Stimulated activated CD8-positive, alpha-beta memory T cell treated with anti-CD3 and anti-CD28 coated beads, Interleukin-4, amount 100 ng/mL, for 24 hours (primary cell): ENCODE measurements at places on chromosomes 13 and 19.

GRCh38 chr13:67285611-67286010, 55.5 kb upstream of the PCDH9 start:
- DNase-seq, result no peak

DNA sequence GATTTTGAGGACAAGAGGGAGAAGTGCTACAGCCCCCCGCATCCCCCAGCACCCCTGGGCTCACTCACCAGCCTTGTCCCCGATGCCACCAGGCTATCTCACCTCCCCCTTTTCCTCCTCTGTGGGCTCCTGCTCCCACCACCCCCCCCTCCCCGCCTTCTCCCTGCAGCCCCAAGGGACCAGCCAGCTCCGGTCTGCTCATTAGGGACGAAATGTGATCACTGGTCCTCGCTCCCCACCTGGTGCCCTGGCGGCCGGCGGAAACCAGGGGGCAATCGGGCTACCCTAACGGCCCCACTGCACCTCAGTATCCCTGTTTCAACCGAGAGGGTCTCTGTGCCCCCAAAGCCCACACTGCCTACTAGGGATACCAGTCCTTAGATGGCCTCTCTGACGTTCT, 2.7 kb downstream of the GPR4 start:
- no peak for DNase-seq

DNA sequence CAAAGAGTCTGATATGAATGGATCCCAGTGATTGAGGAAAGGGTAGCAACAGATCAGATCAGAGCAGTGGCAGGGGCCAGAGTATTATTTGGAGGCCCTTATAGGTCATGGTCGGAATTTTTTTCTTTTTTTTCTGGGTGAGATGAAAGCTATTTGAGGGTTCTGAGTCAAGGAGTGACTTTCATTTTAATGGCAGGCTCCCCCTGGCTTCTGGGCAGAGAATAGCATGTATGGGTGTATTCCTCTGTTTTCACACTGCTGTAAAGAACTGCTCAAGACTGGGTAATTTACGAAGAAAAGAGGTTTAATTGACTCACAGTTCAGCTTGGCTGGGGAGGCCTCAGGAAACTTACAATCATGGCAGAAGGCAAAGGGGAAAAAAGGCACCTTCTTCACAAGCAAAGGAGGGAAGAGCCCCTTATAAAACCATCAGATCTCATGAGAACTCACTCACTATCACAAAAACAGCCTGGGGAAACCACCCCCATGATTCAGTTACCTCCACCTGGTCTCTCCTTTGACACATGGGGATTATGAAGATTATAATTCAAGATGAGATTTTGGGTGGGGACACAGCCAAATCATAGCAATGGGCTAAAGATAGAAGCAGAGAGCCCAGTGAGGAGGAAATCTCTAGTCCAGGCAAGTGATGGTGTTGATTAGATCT, 3.0 kb upstream of the SLC6A16 start:
- no peak for DNase-seq

GRCh38 chr13:111458739-111459138, 138.3 kb downstream of the TEX29 start:
- no peak for DNase-seq

- no peak for DNase-seq
Observed at GRCh38 chr19:44998025-44998424, 3.2 kb upstream of the RELB start.

DNA sequence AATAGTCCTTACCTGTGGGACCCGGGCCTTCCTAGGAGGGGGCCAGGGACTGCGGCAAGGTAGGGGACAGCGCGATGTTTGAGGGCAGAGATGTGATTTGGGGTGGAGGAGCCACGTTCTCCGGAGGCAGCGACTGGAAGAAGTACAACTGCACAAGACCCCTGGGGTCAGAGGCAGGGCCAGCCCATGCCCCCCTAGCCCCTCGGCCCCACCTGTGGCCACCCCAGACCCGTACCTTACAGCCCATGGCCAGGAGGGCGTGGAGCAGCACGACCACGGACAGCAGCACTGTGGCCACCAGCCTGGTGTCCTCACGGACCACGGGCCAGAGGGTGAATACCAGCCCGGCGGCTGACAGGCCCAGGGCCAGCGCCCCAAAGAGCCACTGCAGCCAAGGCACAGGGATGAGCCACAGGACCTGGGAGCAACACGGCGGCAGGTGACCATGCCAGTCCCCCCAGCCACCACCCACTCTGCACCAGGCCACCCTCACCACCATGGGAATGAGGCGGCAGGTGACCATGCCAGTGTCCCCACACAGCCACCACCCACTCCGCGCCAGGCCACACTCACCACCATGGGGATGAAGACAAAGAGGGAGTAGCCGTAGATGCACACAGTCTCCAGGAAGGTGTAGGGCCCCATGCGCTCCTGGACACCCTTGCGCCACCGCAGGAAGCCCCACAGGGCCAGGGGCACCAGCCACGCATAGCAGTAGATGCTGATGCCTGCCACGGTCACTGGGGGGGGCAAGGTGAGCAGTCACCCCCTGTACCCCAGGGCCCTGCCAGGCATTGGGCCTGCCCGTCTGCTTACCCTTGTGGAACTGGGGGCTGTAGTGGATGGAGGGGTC, 5.0 kb downstream of the YIPF2 start:
- no peak for DNase-seq

DNA sequence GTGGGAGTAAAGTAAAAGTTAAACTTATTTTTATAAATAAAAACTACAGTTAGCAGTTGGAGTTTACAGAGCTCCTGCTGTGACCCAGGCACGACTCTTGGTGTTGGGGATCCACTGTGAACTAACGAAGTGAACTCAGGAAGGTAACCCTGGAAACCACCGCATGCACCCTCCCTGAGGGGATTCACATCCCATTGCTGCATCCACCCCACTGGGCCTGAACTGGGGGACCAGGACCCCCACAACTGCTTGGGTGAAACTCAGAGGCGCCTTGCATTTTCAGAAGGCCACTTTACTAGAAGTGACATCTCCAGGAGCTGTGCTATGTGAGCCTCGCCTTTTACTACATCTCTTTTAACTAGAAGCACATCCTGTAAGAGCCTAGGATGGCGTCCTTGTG, 166.4 kb downstream of the TEX29 start:
- no peak for DNase-seq

GRCh38 chr13:103903790-103904189, 837.6 kb upstream of the SLC10A2 start:
- no peak for DNase-seq

DNA sequence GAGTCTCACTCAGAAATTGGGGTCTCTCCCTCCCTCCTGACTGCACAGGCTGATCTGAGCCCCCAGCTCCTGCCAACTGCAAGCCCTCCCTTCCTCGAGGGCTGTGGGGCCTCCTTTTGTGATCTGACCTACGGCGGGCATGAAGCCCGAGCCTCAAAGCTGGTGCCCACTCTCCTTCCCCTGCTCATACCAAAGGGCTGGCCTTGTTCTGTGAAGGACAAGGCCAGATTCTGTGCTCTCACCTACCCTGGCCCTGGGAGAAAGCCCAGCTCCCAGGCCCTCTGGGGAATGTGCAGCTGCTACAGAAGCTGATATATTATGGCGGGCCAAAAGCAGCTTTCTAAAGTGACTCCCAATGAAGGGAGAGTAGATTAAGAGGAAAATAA, 9.0 kb upstream of the ECH1 start:
- no peak for DNase-seq

GRCh38 chr19:18730885-18731513, 47.5 kb downstream of the CRTC1 start:
- DNase-seq, result no peak

GRCh38 chr13:47039106-47039505, 142.3 kb upstream of the HTR2A start:
- DNase-seq, result no peak

DNA sequence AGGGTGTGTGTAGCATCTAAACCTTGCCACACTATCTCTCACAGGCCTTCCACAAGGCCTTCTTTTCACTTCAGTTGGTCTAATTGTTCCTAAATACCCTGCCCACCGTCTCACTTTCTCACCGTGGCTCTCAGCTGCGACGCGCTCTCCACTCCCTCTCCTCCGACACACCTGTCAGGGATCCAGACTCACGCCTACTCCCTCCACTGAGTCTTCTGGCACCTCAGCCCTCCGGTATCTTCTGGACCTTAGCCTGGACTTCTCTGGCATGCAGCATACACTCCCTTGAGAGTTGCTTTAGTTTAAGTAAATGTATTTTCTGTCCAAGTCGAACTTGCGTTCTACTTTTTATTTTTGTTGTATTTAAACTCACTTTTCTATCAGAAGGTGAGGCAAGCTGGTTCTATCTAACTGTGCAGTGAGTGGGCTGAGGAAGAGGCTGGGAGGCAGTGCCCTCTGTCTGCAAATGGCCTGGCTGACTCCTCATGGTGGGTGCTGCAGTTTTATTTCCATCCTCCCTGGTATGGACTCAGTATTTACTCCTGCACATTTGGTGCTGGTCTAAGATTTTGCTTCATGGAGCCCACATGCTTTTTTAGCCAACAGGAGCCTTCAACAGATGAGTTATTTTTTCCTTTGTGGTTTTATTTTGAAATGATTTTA, 28.5 kb upstream of the ARGLU1 start:
- DNase-seq, result no peak

- DNase-seq, result no peak
Observed at GRCh38 chr19:32388393-32388855, 17.1 kb upstream of the DPY19L3 start.
